ENCODE measurements at places on chromosomes 7 and 10. TPM values are rescaled to one million over a fixed set of nuclear protein-coding genes. Genes with fewer than 3 reads are reported as not detected.

The JAZF1 gene
- polyA plus RNA-seq: 11.3 TPM

The COL17A1 gene
- 0.63 TPM for polyA plus RNA-seq

The NPY4R2 gene
- not detected for polyA plus RNA-seq

The UBE2H gene
- polyA plus RNA-seq: 56.5 TPM

The HABP2 gene
- 10.9 TPM for polyA plus RNA-seq

The PTPN20 gene
- 0.17 TPM for polyA plus RNA-seq

The AZGP1 gene
- polyA plus RNA-seq: 21.4 TPM

The SMKR1 gene
- 9.1 TPM for polyA plus RNA-seq

The MPP7 gene
- 0.41 TPM for polyA plus RNA-seq

The ENTPD7 gene
- polyA plus RNA-seq: 2.4 TPM

GRCh38 chr7:117123311-117123926 is 170.1 kb downstream of the ST7 start:
- no peak for DNase-seq

DNA sequence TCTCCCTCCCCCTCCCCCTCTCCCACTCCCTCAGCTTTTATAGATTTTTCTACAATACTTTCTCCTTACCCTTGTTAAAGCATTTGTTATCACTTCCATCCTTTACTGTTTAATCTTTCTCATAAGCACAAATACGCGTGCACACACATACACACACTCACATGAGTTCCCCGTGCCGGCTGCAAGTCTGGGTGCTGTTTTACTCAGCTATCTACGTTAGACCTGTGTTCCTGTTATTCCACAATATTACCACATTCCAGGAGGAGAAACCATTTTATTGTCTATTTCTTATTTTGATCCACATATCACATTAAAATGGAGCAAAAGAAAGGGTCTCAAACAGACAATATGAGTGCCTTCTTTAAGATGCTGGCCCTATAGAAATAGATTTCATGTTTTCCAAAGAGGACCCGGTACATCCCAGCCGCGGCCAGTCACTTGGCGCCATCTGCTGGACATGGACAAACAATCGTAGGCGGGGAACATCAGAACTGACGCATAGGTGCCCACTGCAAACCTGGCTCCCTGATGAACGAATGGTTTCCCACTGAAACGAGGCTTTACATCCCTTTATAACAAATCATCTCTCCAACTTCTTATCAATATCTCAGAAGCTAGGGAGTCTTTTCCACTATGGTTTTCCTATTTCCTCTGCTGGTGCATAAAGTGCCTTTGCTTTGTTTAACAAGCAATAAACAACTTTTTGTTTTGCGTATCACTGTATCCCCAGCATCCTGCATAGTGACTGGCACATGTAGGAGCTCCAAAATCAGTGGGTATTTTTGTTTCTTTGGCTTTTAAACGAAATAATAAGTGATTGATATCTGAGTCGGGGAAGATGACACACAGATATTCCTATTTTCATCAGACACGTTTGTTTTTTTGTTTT is 25.2 kb upstream of the OPTN start:
- peak; percentile 77 for DNase-seq

DNA sequence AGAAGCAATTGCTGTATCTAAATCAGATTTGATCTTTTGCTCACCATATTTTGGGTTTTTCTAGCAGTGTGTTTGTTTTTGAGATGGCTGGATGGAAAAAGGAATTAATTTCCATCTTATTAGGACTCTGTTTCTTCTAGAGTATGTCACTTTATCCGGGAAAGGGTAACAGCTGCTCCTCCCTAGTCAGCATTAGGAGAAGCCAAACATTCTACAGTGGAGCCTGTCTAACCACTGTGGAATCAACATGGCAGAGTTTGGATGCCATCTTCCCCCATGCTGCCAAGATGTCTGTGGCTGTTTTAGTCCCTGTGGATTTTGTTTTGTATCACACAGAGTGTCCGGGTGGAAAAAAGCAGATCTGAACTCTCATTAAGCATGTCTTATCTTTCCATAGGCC is 16.0 kb upstream of the LMOD2 start:
- no peak for DNase-seq

DNA sequence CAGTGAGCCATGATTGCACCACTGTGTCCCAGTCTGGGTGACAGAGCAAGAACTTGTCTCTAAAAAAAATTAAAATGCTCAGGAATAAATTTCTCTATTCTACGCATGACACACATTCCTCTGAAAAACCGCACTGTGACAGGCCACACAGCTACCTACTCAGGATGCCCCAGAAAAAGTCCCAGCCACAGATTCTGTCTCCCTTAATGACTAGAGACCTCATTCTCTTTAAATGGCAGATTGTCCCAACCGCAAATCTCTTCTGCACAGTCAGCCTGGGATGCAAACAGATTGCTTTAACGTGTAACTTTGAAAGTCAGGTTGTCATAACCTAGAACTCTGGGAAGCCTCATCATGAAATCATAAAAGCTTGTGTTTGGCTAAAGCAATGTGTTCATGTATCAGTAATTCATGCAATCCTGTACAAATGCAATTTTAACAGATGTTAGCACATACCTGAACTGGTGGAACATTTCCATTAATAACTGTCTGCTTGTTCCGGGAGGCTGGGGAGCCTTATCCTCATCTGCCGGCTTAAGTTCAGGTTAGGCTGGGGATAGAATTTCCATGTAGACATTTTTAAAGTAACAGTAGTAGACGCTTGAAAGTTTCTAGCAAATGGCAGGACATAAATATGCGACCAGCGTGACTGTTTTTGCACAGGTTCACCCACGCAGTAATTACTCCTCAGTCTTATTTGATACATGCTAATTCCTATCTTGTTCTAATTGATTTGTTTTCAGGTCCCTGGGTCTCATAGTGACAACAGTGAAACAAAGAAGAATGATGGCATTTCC is 26.2 kb upstream of the MSRB2 start:
- DNase-seq: no peak

DNA sequence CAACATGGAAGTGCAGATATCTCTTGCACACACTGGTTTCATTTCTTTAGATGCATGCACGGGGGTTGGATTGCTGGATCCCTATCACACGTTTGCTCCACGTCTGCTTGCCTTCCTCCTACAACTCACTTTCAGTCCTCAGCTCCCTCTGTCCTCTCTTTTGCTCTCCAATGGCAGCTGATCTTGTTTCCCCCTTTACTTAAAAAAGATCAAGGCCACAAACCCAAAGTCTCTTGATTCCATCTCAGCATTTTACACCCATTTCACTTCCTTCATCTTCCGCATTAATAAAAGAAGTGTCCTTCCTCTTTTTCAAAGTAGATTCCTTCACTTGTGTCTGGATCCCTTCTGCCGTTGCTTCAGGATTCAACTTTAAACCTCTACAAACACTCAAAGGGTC is 245.2 kb downstream of the DOCK4 start:
- DNase-seq: no peak

- DNase-seq: no peak
Measured at GRCh38 chr10:113347508-113347907, 205.3 kb upstream of the HABP2 start.

DNA sequence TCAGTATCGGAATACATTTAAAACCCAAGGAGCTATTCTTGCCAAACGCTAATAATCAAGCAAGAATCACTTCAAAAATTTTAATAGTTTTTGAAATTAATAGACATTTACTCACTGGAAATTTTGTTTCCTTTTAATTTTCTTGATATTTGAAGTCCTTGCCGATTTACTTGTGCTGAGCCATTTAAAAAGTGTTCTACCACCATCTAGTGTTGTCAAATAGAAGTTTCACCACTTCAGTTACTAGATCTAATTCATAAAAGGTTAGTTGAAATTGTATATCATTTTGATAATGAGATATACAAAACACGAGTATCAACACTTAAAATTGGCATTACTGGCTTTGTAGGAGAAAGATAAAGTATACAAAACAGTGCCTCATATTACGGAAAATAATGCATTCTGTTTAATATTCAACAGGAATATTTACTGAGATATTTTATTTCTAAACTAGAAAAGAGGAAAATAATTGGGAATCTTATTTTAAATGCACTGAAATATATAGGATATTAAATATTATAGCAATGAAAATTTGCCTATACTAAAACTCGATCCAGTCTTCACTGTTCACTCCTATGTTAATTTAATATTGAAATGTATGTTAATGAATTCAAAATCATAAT is 664.8 kb upstream of the SEMA3D start:
- DNase-seq: peak; percentile 74

GRCh38 chr7:155710530-155710929 is 66.1 kb downstream of the RBM33 start:
- DNase-seq: no peak

GRCh38 chr7:15626041-15626440 is 60.4 kb downstream of the MEOX2 start:
- DNase-seq: no peak

DNA sequence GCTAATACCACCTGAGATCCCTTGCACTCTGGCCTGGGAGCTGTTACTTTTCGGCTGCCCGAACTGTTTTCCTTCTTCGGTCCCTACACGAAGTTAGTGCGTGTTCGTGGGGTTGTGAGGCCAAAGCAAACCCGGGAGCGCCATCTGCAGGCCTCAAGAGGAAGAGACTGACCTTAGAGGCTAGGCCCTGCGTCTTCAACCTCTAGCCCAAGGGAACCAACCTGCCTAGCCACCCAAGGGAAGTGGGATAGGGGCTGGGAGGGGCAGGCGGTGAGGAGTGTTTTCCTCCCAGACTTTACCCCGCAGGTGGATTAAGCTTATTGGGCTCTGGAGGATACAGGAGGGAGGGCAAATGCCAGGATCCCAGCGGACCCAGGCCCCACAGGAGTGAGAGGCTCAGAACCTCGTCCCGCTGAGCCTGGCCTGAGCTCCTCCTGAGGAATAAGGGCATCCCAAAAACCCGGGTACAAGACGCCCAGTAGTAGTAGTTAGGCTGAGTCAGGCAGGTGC is 1.7 kb upstream of the PAX2 start:
- peak; percentile 78 for DNase-seq

DNA sequence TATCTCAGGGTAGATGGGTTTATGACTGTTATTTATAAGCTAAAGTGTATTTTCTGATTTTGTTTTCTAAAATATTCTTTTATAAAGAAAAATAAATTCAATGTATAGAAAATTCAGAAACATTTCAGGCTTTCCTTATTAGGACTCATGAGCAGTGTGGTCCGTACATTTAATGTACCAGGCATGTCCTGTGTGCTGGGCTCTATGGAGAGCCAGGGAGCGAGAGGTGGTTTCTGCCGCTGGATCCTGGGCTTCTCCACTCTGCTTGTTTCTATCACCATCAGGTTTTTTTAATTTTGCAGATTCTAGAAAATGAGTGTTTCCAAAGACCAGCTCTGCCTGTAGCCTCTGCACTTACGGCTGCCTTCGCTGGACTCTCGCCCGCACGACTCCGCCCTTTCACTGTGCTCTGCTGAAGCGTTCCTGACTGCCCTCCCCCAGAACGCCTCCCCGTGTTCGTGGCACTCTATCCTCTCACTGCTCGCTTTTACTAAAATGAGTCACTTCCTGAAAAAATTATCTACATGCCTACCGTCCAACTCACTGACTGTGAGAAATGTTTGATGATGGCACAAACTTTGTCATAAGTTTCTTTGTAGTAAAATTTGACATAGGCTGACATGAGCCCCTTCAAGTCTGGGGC is 188.5 kb downstream of the ZMYND11 start:
- DNase-seq: no peak

GRCh38 chr10:89706011-89706410 is 4.6 kb downstream of the KIF20B start:
- no peak for DNase-seq

GRCh38 chr10:78362406-78363022 is 328.9 kb downstream of the RPS24 start:
- no peak for DNase-seq

- no peak for DNase-seq
Measured at GRCh38 chr7:137950967-137951366, 50.9 kb downstream of the CREB3L2 start.

DNA sequence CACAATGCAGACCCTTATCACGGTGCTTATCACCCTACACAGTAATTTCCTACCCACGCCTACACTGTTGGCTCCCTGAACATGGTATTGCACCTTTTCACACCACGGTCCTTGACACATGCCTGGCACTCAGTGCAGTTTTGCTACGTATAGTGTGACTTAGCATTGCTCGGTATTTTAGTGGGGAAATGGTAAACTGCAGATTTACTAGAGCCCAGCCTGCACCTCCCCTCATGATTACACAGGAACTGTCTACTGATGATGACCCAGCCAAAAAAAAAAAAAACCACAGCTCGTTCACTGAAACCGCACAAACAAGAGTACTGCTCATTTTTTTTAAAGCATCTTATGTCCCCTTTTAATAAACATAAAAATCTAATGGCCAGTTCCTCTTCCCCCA is 124.2 kb upstream of the ZNF746 start:
- no peak for DNase-seq

DNA sequence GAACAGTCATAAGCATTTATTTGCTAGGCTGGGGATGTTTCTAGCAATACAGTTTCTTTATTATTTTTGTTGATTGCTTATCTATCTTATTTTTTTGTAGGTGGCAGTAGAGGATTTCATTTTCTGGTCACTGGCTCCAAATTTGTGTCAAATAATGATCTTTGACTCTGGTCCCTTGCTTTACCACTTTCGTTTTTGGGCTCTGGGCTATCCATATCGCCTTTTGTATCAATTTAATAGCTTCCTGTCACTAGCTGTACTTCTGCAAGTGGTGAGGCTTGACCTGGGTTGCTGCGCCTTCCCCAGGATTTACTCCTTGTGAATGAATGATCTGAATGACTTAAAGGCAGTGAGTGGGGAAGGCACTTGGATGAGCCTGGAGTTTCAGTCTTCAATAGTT is 48.4 kb downstream of the MDFIC start:
- no peak for DNase-seq

GRCh38 chr10:113153493-113154102 is 203.6 kb downstream of the TCF7L2 start:
- DNase-seq: no peak

DNA sequence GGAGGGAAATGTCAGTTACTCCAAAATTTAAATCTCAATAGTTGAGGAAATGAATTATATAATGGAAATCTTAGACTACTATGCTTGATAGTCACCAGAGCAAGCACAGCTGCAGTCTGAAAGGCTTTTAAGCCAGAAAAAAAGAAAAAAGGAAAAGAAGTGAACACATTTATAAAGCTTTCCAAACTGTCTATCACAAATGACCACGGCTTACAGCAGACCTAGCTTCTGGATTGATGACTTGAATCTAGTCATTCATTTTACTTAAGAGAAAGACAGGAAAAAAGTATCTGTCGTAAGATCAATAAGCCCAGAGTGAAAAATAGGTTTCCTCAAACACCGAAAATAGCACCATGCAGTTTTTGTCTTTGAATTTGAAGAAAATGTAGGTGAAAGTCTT is 67.9 kb upstream of the OGDHL start:
- DNase-seq: no peak

DNA sequence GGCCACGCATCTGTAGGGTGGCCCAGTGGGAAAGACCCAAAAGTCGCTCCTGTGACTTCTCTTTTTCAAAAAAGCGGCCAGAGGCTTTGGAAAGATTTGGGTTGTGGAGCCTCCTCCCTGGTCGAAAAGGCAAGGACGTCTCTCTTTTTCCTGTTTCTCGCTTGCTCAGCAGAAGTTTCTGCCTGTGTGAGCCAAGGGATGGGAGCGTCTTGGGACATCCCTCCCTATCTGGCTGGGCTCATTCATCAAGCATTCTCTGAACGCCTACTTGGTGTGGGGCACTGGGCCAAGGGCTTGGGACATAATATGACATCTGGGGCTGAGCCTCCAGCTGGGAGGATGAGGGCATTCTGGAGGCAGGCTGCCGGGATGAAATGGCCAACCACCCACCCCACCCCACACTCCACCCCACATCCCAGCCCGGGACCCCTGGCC is 120.9 kb downstream of the C10orf105 start:
- no peak for DNase-seq

Data from brain (organoid and tissue), 16 donors.